Stimulated activated CD4-positive, alpha-beta T cell treated with anti-CD3 and anti-CD28 coated beads, Interleukin-4, amount 100 ng/mL, for 48 hours (primary cell): ENCODE measurements at places on chromosomes 13 and 19.

- no peak for DNase-seq
Observed at GRCh38 chr19:38304352-38304865, 358 bp downstream of the C19orf33 start.

DNA sequence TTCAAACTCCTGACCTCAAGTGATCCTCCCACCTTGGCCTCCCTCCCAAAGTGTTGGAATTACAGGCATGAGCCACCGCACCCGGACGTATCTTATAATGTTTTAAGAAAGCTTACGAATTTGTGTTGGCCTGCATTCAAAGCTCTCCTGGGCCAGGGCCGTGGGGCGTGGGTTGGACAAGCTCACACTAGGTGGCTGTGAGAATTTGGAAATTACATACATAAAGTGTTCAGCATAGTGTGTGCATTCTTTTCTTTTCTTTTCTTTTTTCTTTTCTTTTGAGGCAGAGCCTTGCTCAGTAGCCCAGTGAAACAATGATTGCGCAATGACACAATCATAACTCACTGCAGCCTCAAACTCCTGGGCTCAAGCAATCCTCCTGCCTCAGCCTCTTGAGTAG lies 2.6 kb downstream of the ZSWIM4 start:
- DNase-seq = no peak

DNA sequence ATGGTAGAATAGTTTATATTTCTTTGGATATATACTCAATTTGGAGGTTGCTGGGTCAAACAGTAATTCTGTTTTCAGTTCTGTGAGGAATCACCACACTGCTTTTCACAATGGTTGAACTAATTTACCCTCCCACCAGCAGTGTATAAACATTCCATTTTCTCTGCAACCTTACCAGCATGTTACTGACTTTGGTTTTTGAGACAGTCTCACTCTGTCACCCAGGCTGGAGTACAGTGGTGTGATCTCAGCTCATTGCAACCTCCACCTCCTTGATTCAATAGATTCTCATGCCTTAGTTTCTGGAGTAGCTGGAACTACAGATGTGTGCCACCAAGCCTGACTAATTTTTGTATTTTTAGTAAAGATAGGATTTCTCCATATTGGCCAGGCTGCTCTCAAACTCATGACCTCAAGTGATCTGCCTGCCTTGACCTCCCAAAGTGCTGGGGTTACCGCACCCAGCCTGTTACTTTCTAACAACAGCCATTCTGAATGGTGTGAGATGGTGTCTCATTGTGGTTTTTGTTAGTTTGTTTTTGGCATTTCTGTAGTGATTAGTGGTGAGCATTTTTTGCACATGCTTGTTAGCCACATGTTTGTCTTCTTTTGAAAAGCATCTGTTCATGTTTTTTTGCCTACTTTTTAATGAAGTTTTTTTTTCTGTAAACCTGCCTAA lies 12.5 kb downstream of the ZNF714 start:
- DNase-seq = no peak

DNA sequence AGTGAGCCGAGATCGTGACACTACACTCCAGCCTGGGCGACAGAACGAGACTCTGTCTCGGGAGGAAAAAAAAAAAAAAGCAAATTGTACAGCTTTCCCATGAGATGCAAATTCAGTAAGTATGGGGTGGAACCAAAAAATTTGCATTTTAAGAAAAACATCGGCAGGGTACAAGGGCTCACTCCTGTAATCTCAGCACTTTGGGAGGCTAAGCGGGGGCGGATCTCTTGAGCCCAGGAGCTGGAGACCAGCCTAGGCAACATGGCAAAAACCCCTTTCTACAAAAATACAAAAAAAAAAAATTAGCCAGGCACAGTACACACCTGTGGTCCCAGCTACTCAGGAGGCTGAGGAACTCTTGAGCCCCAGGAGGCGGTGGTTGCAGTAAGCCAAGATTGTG lies 91.2 kb downstream of the ELF1 start:
- no peak for DNase-seq

DNA sequence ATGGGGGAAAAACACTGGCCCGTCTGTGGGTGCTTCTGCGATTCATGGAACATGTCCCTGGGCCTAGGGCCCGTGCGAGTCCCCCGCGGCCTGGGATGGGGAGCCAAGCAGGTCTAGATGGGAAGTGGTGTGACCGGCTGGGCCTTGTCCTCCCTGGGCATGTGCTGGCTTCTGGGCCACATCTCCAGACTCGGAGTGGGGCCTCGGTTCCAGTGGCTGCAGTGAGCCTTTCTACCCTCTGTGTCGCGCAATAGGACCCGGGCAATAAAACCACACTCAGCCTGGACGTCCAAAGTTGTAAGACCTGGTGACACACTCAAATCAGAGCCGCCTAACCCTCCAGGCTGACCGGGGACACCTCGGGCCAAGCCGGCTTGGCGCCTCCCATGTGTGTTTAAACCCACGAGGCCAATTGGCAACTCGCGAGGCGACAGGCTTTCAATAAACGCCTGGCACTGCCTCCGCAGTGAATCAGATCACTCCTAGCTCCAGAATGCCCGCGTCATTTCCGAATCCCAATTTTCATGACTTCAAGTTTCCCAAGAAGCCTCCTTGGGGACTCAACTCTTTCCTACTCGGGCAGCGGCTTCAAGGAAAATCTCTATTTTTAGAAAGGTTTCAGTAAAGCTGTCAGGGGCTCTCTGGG lies 57.3 kb downstream of the KLF2 start:
- no peak for DNase-seq

- DNase-seq = no peak
Observed at GRCh38 chr19:4878491-4878968, 11.1 kb upstream of the PLIN3 start.
